ENCODE measurements at places on chromosomes 12 and 14.
A peak's percentile ranks its signal among the peaks of the same experiment; 100 is the strongest.

DNA sequence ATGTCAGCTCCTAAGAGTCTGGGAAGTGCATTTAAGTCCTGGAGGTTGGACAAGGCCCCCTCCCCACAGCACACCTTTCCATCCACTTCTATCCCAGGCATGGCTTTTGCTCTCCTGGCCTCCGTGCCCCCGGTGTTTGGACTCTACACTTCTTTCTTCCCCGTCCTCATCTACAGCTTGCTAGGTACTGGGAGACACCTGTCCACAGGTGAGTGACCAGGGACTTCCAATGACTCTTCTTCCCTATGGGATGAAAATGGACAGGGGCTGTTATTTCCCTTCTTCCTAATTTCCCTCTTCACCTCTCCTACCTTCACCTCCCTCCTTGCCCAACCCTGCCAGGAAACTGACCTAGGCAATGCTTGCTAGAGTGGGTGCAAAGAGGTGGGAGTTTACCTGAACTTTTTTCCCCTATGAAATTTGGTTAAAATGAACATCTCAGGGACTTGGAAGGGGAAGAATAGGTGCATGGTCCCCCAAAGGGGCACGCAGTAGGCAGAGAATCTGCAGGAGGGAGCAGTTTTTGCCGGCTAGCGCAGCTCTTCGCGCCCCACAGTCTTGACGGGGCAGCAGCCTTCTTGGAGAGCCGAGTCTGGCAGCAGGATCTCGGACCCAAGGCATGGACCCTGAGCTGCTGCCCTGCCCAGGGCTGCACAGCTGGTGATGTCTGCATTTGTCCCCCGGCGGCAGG is 9.2 kb downstream of the ARHGEF25 start:
- no peak for DNase-seq

DNA sequence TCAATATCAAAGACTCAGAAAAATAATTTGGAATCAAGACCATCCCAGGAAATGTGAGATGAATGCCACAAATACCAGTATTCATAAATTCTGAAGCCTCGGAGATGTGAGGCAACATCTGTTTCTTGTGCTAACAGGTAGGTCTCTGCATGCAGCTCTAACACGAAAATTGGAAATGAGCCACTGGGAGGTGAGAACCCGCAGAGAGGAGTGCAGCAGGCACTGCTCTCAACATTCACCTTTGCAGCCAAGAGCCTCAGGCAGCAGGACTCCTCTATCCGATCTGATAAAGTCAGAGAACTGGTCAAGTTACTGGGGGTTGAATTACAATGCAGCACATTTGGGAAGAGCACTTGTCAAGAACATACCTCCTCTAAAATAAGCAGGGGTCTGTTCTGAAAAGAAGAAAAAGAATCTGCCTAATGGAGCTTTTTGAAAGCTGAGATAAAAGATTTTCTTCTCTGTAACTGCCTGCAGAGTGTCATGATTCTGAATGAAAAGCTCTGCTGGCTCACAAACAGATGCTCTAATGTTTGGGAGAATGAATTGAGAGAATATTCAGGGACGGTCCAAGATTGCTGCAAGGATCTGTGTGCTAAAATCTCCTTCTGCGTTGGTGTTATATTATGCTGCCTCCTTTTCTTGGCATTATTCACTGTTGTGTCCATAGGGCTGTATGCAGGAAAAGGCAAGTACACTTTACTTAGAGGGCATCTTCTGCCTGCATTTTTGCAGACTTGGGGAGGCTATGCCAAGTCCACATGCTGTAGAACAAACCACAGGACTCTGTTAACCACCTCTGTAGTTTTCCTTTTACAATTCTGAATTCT is 209.6 kb upstream of the KRR1 start:
- no peak for DNase-seq

DNA sequence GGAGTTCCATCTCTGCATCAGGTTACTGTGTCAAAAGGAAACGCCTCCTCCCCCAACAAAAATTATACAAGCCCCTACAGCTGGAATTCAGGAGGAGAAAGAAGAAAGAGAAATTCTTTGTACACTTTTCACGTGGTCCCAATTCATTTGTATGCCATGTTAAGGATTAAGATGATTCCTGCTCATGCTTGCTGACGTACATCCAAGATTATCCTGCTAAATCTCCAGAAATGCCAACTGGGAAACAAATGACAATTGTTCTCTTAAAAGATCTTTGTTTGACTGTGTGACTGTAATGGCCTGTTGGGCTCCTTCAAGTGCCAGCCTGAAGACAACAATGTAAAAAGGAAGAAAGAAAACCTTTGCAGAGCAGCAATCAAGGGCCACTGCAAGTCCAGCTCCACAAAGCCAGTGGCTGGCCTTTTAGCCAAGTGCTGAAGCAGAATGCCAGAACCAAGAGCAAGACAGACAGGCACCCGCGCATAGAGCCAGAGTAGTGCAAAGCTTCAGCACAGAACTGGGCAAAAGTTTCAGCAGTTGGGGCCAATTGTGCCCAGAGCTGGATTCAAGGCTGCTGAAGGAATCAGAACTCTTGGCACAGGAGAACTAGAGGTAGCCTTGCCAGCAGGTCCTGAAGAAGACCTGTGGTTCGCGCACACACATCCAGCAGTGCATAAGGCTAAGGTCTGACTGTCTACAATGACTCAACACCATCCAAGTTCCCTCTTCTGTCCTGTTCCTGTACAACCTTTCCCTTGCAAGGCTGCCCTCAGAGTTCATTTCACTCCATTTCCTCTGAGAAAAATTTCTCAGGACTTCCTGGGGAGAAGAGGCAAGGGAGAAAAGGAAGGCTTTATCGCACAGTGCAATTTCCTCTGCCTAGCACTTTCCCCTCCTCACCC is 209.7 kb upstream of the BMP4 start:
- no peak for DNase-seq

GRCh38 chr12:91432089-91432488 is 249.5 kb upstream of the DCN start:
- DNase-seq = no peak

DNA sequence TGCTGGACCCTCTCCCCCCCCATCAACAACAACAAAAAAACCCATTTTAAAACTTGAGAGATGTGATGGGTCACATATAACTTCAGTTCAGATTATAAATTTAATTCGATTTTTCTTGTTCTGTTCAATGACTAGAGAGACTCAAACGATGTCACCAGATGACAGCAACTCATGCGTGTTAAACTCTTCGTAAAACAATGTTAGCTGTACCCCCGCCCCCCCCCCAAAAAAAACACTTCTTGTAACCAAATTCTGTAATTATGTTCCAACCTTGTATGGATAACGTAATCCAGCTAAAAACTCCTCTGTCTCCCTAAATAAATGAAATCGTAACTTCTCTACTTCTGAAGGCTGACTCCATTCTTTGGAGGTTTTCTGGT is 614 bp upstream of the NACA start:
- no peak for DNase-seq

DNA sequence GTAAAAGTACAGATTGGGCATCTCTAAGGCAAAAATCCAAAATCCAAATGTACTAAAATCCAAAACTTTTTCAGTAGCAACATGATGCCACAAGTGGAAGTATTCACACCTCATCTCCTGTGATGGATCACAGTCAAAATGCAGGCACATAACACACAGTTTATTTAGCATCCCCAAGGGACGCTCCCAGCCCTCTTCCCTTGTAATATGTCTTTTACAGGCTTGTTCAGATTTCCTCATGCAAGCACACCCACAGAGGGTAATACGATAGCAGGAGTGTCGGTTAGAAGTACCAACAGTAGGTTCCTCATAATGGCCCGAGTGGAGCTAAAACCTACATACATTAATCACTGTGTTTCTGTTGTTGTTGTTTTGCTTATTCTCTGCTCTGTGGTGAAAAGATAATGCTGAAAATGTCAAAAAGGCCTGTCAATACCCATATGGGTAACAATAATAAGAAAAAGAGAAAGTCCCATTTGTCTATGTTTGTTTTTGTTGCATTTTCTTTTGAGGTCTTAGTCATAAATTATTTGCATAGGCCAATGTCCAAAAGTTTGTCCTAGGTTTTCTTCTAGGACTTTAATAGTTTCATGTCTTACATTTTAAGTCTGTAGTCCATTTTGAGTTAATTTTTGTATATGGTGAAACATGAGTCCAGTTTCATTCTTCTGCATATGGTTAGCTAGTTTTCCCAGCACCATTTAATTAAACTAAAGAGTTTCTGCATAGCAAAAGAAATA is 133.1 kb downstream of the LRIG3 start:
- DNase-seq = no peak

- DNase-seq = no peak
Measured at GRCh38 chr14:102008891-102009290, 44.5 kb downstream of the DYNC1H1 start.

DNA sequence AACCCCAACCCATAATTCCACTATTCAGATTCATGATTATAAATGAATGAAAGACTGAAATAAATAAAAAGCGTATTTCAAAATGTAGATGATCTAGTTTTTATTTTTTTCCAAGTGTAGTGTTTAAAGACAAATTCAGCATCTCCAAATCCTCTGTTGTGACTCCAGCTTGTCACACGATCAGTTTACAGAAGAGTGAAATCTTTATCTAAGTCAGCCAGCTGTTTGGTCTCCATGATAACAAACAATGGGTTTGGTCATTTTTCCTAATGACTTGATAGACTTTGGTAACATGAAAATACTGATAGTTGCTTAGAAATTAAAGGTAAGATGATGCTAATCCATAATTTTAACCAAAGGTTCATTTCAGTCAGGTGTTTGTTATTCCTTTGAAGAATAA is 114.5 kb upstream of the RASSF8 start:
- DNase-seq = no peak

GRCh38 chr12:51055060-51055459 is 6.9 kb downstream of the LETMD1 start:
- DNase-seq = no peak

DNA sequence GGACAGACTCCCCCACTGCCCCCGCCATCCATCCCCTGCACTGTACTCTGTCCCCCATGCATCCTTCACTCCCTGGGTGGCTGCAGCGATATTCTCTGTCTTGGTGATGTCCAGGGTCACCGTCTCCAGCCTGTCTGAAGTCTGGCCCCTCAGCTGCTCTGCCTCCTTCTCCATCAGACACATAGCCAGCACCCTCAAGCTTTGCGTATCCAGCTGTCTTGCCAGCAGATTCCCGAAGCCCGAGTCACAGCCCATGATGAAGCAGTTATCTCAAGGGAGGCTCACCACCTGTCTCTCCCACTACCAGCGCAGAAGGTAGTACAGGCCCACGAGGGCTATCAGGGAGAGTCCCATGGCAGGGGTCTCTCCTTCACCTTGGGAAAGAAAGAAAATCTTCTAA is 77.8 kb downstream of the HSD17B6 start:
- DNase-seq = no peak

GRCh38 chr12:5000658-5001385 is 42.9 kb upstream of the KCNA5 start:
- DNase-seq = no peak

- no peak for DNase-seq
Measured at GRCh38 chr14:57725399-57726077, 140.4 kb downstream of the SLC35F4 start.

DNA sequence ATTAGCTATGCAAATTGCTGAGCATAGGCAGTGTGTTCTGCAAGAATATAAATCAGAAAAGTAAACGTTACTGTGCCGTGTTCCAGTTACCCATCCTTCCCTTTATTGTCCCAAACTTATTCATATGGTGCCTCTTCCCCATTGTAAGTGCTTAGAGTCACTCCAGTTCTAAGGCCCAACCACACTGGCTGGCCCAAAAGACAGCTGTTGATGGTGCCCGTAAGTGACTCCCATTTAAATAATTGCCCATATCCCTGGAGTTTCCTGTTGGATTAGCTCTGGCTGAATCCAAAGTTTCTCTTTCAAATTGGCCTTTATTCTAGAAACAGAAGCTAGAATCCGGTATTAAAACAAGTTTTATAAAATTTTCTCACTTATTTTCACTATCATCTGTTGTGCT is 400.1 kb upstream of the DDHD1 start:
- no peak for DNase-seq

DNA sequence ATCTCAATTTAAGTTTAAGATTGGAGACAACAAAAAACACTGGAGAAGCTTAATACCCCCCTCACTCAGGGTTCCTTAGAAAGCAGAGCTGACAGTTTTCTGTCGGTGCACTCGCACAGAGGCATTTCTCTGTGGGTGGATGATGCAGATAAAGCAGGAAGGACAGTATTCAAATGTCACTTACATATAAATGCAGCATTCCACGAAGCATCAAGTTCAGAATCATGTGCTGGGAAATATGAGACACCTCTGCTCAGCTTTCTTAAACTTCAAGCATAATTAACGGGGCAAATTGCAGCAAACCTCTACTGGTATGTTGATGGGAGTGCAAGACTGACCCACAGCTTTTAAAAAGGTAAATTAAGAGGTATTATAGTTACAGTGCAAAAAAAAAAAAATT is 68.7 kb downstream of the DICER1 start:
- no peak for DNase-seq

DNA sequence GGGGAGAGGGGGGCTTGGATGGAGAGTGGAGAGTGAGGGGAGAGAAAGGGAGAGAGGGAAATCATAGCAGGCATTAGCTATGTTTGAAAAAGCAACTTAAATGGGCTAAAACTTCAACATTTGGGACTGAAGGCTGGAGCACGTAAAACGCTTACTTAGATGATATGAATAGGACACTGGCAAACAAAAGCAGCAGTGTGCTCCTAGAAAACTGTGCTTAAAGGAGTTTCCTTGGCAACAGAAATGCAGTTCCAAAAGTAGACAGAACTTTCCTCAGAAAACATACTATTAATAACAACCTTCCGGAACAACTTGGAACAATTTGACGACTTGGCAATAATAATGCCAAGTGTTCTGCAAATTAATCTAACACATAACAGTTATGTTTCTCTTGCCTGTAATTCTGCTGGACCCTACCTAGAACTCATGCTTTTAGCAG is 235.5 kb upstream of the NPAS3 start:
- no peak for DNase-seq

DNA sequence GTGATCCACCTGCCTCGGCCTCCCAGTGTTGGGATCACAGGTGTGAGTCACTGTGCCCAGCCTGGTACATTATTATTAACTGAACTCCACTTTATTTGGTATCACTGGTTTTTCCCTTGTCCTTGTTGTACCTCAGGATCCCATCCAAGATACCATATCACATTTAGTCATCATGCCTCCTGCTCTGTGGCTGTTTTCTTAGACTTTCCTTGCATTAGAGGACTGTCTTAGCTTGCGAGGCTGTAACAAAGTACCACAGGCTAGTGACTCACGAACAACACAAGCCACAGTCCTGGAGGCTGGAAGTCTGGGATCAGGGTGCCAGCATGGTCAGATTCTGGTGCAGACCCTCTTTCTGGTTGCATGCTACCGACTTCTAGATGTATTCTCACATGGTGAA is 12.2 kb downstream of the KLC1 start:
- no peak for DNase-seq

DNA sequence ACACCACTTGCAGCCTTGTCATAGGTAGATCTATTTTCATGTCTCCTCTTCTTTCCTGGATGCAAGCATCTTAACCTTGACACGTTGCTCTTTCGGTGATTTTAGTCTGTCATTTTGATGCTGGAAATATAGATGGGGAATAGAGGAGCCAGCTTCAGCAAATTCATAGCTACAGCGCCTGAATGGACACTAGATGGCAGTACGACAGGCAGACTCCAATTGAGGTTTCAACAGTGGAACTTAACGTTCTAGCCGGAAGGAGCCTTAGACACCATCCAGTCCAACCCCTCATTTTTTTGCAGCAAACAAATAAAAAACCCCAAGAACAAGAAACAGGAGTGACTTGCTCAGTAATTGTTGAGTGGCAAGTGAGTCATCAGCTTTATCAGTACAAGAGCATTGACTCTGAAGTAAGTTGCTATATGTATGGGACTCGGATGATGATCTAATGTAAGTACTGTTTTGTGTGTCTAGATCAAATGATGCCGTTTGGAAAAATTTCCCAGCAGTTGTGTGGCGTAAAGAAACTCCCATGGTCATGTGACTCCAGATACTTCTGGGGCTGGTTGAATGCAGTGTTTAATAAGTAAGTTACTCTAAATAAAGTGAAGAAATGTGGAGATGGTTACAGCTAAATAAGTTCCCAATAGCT is 9.0 kb downstream of the DMAC2L start:
- peak; percentile 38 for DNase-seq
